ENCODE measurements at places on chromosomes 16 and 17.

DNA sequence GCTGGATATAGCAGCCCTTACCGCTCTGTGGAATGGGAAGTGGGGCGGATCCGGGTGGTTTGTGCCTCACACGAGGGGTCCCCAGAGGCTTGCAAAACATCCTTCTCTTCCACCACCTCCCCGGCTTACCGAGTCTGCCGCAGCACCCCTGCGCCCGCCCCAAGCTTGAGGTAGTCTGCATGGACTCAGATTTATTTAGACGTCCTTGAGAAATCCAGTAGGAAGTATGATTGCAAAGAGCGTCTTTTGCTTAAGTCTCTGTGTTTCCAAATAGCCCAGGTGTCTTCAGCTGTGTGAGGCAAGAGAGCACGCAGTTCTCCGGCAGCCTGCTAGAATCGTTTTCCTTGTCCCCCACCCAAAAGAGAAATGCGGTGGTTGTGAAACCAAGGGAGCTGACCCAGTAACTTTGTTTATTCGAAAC lies 2.4 kb downstream of the KIAA0513 start:
- DNase-seq: peak; percentile 93

- DNase-seq: no peak
Measured at GRCh38 chr16:10609402-10609774, 29.0 kb upstream of the EMP2 start.

GRCh38 chr17:63447471-63448009 lies 1.4 kb upstream of the CYB561 start:
- no peak for DNase-seq

- DNase-seq: no peak
Measured at GRCh38 chr17:6437466-6437865, 2.5 kb upstream of the AIPL1 start.

- no peak for DNase-seq
Measured at GRCh38 chr16:69469807-69470561, 45.6 kb downstream of the CYB5B start.

DNA sequence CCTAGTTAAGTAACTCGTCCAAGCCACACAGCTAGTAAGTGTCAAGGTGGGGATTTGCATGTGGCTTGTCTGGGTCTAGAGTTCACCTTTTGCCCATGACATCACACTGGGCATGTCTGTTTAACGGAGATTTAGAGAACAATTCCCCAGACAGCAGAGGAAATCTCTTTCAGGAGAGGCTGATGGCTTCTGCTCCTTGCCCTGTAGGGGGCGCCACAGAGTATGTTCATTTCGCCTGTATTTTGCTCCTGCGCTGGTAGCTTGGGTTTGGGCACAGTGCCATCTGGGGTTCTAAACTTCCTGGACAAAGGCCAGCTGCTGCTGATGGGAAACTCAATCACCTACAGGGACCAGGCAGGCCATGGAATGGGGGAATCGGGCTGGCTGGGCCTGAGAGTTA lies 20.4 kb downstream of the OTOA start:
- DNase-seq: no peak

- no peak for DNase-seq
Measured at GRCh38 chr17:17728550-17729251, 47.4 kb downstream of the RAI1 start.

DNA sequence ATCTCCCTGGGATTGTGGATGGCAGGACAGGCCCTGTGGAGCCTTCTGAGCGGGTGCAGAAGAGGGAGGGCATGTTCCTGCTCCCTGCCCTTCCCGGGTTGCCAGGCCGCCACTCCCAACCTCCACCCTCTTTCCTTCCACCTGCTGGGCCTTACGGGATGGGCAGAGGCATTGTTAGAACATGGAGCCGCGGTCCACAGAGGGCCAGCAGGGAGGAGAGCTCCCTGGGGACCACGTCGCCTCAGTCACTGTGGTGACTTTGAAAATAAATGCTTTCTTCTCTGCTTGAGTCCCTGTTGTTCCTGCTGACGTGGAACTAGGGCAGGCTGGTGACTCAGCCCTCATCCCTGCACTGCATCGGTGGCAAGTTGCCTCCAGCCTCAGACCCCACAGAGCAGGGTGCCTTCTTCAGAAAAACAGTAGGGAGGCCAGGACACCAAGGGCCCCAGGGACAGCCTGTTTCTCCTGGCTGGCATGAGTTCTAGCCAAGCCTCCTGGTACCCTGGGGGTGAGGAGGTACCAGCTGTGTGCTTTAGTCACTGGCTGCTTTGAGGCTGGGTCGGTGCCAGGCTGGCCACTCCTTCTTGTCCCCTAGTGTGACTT lies 224.9 kb downstream of the SEC14L1 start:
- no peak for DNase-seq

DNA sequence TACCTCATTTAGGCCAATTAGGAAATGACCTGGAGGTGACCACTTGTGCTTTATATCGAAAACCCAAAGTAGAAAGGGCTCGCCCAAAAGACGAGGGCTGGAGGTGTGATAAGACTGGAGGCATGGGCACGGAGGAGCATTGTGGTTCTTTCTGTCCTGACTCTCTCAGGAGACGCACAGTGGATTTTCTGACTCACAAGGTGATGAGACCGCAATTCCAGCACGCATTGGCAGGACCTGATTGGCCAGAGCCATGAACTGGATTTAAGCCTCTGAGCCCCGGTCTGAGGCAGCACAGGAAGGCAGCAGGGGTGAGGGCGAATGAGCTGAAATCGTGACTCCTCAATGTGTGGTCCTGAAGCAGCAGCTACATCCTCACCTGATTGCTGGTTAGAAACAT lies 559.1 kb upstream of the SALL1 start:
- no peak for DNase-seq

GRCh38 chr16:66523861-66524354 lies 26.0 kb downstream of the TK2 start:
- no peak for DNase-seq

GRCh38 chr17:72756256-72756655 lies 336.2 kb downstream of the SLC39A11 start:
- DNase-seq: no peak

DNA sequence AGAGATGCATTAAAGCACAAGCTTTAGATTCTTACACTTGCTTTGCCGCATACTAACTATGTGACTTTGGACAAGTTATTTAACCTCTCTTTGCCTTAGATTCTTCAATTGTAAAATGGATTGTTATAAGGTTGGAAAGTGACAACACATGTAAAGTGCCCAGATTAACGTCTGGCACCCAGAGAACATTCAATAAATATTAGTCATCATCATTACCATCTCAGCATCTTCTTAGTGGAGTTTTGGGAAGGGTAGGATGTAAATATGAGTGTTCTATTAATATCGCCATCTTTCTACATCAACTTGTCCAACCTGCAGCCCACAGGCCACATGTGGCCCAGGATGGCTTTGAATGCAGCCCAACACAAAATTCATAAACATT lies 27.4 kb upstream of the FAM20A start:
- DNase-seq: no peak

DNA sequence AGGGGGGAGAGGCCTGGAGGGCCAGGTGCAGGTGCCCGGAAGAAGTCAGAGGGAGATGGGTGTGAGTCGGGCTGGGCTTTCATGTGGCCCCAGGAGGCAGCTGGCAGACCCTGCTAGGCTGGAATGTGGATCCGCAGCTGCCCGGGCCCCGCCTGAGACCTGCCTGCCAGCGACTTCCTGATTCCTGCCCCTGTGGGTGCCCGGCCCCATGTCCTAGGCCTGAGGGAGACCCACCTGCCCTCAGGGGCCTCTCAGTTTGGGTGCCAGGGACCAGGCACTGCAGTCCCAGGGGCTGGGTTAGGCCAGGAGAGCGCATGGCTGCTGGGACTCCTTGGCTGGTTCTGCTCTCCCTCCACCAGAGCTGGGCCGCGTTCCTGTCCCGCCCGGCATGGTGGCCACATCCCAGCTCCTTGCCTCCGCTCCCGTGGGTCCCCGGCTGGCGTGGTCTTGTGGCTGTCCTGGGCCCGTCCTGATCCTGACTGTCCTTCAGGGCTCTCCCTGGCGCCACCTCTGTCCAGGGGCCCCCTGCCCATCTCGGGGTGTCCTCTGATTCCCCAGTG lies 22.1 kb upstream of the SPNS2 start:
- no peak for DNase-seq

GRCh38 chr17:16573466-16573865 lies 4.5 kb upstream of the ZNF287 start:
- DNase-seq: no peak

DNA sequence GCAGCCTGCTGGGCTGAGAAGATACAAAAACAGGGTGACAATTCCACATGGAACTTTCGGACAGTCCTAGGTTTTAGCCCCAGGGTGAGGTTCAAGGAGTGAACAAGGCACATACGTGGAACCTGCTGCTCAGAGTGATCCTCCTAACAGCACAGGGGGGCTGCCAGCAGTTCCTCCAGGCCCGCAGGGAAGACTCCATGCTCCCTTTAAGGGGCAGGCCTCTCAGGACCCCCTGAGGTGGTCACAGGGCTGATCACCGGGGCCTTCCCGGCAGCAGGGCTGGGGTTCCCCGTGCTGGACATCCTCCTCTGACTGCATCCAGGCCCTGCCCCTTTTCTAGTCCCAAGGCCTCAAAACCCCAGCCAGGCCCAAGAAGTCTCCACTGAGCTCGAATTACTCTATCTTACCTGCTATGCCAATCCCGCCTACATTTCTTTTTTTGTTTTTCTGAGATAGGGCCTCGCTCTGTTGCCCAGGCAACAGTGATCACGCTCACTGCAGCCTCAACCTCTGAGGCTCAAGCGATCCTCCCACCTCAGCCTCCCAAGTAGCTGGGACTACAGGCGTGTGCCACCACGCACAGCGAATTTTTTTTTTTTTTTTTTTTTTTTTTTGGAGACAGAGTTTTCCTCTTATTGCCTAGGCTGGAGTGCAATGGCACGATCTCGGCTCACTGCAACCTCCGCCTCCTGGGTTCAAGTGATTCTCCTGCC lies 10.4 kb downstream of the CANT1 start:
- no peak for DNase-seq

DNA sequence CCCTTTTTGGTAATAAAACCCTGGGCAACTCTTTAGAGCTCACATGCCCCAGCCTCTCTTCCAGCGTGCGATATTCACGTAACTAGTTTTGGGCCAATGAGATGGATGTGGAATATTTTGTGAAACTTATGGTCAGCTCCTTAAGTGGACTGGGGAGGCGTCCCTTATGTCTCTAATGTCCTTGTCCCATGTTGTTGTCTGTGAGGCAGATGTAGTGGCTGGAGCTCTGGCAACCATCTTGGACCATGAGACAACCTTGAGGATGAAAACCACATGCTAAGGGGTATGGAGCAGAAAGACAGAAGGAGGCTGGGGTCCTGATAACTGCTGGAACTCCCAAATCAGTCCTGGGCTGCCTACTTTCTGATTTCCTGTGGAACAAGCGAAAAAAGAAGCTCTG lies 31.4 kb upstream of the GPRC5B start:
- DNase-seq: no peak

DNA sequence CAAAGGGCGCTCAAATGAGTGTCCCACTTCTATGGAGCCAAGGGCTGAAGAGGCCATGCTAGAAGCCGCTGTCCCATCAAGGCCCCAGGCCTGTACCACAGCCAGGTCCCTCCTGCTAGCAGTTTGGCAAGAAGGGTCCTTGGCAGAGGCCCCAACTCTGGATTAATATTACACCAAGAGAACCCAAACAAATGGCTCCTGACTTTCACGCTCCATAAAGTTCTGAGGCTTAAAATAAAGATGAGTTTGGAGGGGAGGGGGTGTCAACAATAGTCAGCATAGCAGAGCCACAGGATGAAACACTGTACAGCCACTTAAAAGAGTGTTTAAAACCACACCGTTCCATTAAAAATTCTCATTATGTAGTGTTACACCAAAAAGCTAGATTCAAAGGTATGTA lies 30.5 kb downstream of the CUEDC1 start:
- DNase-seq: no peak

DNA sequence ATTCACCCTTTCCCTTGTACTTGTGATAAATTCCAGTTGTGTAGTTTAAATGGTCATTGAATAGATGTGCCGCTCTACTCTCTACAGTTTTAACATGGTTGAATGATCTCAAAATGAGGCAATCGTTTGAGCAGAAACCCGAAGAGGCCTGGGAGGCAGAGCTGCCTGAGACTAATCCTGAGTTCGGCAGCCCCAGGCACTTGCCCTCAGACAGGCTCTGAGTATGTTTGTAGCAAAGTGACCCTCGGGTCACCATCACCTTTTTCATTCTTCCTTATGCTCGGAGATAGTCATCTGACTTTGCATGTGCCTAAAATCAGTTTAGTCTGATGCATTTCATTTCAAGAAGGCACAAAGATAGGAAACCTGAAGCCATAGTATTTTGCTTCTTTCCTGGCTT lies 184.0 kb upstream of the RBFOX1 start:
- DNase-seq: no peak

DNA sequence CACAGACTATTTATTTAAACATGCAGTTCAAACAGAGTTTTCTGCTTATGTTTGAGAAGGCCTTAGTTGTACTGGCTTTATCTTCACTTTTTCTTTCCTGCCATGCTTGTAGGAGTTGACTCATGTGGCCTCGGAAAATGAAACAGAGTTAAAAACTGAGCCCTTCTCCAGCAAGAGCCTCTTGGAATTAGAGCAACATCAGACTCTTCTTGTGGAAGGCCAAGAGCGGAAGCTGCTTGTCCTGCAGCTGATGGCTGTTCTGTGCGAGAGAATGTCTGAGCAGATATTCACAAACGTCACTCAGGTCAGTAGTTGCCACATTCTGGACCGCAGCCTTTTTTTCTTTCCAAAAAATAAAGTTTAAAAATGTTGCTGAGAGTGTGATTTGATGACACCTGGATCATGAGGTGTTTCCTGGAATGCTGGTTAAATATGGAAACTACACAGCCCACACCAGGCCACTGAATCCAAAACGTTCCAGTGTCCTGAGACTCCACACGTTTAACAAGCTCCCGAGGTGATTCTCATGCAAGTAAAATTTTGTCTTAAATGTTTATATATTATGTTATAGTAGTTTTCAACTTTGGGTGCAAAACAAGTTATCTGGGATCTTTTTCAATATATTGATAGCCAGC lies 65.9 kb downstream of the TANGO6 start:
- no peak for DNase-seq

GRCh38 chr17:29772981-29773380 lies 150.3 kb upstream of the CORO6 start:
- no peak for DNase-seq

- DNase-seq: no peak
Measured at GRCh38 chr17:81131486-81132196, 33.7 kb upstream of the PVALEF start.

- DNase-seq: no peak
Measured at GRCh38 chr17:47120521-47121095, 68.5 kb downstream of the CDC27 start.

- no peak for DNase-seq
Measured at GRCh38 chr17:42706732-42707131, 24.4 kb downstream of the CNTNAP1 start.

GRCh38 chr17:60557805-60558204 lies 31.8 kb upstream of the APPBP2 start:
- no peak for DNase-seq
